ENCODE measurements at places on chromosomes 13 and 19. TPM values are rescaled to one million over a fixed set of nuclear protein-coding genes. Genes with fewer than 3 reads are reported as not detected.

The PCSK4 gene
- 1.5 TPM for total RNA-seq

The RNF17 gene
- not detected for total RNA-seq

The FGF22 gene
- under 0.01 TPM for total RNA-seq

The BEST2 gene
- not detected for total RNA-seq

The CFD gene
- total RNA-seq: 18.8 TPM

The COX7A1 gene
- 30.0 TPM for total RNA-seq

The CBLC gene
- under 0.01 TPM for total RNA-seq

The ALOX5AP gene
- total RNA-seq: not detected

The GNG7 gene
- 0.83 TPM for total RNA-seq

The KLK2 gene
- total RNA-seq: not detected

The EFNA2 gene
- total RNA-seq: 0.17 TPM

The ICAM5 gene
- total RNA-seq: 2.5 TPM

The GAPDHS gene
- not detected for total RNA-seq

The RETN gene
- not detected for total RNA-seq

The ZNF382 gene
- 16.0 TPM for total RNA-seq

The ATP4B gene
- total RNA-seq: not detected

The NLRP11 gene
- under 0.01 TPM for total RNA-seq

The ZNF132 gene
- 14.5 TPM for total RNA-seq

The GRK1 gene
- total RNA-seq: not detected

The CBY2 gene
- not detected for total RNA-seq

The USF2 gene
- total RNA-seq: 53.8 TPM

The SH2D3A gene
- not detected for total RNA-seq

The ADGRE2 gene
- under 0.01 TPM for total RNA-seq

The EMP3 gene
- total RNA-seq: 246 TPM

The ZNF253 gene
- total RNA-seq: 5.6 TPM

The BICRA gene
- total RNA-seq: 3.8 TPM

The LRG1 gene
- total RNA-seq: not detected

The ZNF626 gene
- total RNA-seq: 18.7 TPM

The CILP2 gene
- 0.66 TPM for total RNA-seq

The PLK5 gene
- not detected for total RNA-seq

The ERF gene
- total RNA-seq: 13.2 TPM

The ZNF90 gene
- total RNA-seq: 2.8 TPM

The ZNF134 gene
- 22.9 TPM for total RNA-seq

The ZNF177 gene
- 2.1 TPM for total RNA-seq

The RB1 gene
- total RNA-seq: 21.1 TPM

The ZNF98 gene
- not detected for total RNA-seq

The SHISA7 gene
- total RNA-seq: not detected

The APOC4 gene
- total RNA-seq: not detected

The TSHZ3 gene
- total RNA-seq: 17.3 TPM

The DAPK3 gene
- total RNA-seq: 113 TPM

The PTH2 gene
- not detected for total RNA-seq
